ENCODE measurements at places on chromosomes 1 and 21.
A peak's percentile ranks its signal among the peaks of the same experiment; 100 is the strongest.

DNA sequence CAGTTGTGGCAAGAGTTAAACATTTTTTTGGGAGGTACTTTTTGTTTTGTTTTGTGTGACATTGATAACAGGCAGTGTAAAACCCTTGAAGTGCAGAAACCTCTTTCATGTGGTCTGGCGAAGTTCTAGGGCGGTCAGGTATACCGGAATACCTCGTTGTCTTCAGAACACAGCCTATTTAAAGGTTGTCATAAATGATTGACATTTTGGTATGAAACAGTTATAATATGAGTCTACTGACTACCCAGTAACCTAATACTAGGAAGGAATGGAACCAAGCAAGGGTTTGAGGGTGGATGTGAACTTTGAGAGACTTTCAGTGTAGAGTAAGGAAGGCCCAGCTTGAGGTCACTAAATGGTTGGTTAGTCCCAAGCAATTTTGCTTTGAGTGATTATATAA, 40.5 kb downstream of the PATJ start:
- DNase-seq, result no peak

DNA sequence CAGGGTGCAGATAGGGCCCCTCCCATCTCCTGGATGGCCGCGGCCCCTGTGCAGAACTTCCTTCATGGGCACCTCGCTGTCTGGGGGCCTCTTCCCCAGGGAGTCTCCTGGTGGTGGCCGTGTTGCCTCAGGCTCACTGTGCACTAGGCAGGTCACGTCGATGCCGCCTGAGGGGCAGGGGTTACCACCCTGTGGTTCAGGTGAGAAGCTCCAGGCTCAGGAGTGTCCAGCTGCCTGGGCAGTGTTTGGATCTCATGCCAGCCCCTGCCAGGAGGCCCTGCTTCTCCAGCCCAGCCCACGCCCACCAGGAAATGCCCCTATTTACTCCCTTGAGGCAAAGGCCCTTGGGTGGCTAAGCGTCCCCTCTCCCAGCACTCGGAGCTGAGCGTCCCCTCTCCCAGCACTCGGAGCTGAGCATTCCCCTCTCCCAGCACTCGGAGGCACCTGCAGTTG, 2.1 kb downstream of the ITGB2 start:
- DNase-seq, result no peak

DNA sequence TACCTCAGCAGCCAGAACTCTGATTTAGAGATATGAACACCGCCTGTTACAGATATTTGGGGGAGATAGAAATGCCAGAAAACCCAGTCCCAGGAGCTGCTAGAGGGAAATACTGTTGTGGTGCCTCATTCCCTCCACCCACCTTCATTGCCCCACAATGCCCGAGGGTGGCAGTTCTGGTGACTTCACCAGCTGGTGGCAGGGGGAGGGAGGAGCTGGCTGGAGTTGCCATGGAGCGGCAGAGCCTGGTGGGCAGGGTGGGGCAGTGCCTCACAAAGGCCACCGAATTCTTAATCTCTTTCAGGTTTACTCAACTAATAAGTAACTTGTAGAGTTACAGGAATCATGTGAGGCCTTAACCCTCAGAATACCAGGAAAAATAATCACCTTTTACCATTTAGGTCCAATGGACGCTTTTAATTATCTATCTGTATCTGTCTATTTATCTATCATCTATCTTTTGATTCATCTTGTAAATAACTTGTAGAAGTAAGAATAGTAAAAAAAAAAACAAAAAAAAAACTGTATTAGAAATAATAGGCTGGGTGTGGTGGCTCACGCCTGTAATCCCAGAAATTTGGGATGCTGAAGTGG, 11.7 kb upstream of the S100A11 start:
- no peak for DNase-seq

- DNase-seq, result no peak
Measured at GRCh38 chr1:183417772-183418491, at the start of gene NMNAT2. TSS of gene NMNAT2 (minus strand) at chr1:183418380. CDS start at chr1:183418267, 113 bp downstream.

- DNase-seq, result no peak
Measured at GRCh38 chr1:15386164-15386749, 23.4 kb upstream of the EFHD2 start.

GRCh38 chr1:89807983-89808382, 12.8 kb upstream of the LRRC8D start:
- no peak for DNase-seq

- no peak for DNase-seq
Measured at GRCh38 chr21:16322454-16322853, 592.7 kb downstream of the USP25 start.

DNA sequence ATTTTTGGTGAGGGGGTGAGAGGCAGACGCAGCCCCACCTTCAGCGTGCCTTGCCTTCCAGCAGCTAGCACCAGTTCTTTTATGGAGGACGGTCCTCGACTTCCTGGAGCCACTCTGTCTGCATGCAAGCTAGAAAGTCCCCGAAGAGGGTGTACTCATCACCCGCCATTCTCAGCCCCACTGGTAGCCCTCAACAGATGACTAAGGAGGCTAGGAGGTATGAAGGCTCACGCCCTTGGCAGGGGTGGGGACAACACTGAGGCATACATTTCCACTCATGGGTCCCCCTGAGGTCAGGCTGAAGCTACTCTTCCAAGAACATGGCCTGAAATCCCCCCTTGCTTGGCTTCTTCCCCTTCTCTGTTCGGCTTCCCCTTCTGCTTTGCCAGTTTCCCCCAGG, 8.9 kb upstream of the PTPRF start:
- no peak for DNase-seq

DNA sequence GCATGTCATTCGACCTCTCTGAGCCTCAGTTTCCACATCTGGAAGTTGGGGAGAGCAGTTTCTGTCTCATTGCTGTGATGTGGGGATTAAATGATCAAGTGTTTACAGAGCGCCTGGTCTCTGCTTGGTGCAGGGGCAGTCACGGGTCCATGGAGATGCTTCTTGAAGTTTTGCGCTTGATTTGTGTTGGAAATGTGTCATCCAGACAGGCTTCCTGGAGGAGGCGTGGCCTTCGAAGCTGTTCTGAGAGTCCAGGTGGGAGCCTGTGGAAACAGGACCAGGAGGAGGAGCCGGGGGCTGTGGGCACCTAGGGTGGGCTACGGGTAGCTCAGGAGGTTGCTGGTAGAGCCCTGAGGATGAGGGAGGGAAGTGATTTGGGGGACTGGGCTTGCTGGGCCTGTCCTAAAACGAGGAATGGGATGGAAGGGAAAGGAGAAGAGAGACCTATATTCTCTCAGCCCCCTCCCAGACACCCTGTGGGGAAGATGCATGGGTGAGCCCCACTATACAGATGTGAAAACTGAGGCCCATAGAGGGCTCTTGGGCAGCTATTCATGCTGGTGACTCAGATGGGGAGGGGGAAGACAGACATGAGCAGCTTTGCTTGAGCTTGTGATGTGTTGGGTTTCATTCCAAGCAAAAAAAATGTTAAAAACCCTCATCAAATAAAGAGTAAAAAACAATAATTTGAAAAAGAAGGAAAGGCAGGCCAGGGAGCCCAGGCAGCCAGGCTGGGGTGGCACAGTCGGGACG, 107.2 kb upstream of the WNT4 start:
- DNase-seq, result no peak

- peak; percentile 33 for DNase-seq
Measured at GRCh38 chr21:28337315-28337714, 655.4 kb downstream of the LTN1 start.

DNA sequence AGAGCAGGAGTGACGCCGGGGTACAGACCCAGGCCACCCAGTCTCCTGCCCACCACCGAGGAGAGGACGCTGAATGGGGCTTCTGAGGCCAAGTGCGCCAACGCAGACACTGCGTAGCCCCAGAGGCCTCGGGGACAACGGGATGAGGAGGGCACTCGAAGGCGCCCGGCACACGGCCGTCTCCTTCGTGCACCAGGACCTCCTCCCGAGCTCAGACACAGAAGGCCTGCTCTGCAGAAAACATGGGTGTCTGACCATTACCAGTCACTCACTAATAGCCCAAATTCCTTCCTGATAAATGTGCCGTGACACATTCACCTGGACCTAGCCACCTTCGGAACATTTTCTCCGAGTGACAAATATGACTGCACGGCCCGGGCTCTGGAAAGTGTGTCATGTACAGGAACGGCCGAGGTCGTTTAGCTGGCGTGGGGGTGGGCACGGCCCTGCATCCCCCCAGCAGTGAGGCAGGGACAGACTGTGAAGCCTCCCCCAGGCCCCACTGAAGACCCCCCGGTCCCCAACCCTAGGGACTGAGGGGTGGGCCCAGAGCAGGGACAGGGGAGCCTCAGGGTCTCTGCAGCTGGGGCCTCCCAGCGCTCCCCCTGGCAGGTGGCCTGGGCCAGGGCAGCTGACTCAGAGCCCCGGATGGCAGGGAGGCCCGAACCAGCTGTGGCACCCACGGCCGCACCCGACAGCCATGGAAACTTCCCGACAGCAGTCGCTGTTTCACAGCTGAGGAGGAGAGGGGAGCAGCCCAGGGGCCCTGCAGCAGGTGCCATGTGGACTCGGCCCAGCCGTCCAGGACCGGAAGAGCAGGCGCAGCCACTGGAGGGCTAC, 16.7 kb upstream of the COL6A2 start:
- DNase-seq, result no peak

DNA sequence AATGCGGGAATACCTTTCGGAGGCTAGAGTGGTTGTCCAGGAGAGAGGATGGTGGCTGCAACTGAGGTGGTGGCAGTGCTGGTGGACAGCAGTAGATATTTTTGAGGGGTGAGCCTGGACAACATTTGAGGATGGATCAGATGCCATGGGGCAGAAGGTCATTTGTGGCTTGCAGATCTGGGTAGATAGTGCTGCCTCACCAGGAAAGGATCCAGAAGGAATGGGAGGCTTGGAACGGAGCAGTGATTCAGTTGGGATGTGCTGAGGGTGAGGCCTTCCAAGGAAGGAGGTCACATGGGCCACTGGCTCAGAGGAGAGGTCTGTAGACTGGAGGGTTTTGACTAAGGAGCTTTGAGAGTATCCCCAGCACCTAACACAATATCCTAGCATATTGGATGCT, 110.8 kb upstream of the KAZN start:
- no peak for DNase-seq

DNA sequence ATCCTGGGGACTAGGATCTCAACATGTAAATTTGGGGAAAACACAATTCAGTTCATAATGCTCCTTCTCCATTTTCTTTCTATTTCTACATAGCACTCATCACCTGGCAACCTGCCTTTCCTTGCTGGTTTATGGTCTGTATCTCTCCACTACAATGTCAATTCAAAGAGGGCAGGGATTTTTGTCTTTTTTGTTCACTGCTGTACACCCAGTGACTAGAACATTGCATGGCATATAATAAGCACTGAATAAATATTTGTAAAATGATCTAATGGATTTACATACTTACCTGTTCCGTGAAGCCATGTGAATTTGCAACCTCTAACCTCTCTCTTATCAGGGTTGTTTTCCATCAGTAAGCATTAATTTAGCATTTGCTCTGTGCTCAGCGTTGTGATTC, 27.4 kb upstream of the TBX15 start:
- DNase-seq, result no peak
